GM12892 (cell line): ENCODE measurements at places on chromosomes 11 and 22.

DNA sequence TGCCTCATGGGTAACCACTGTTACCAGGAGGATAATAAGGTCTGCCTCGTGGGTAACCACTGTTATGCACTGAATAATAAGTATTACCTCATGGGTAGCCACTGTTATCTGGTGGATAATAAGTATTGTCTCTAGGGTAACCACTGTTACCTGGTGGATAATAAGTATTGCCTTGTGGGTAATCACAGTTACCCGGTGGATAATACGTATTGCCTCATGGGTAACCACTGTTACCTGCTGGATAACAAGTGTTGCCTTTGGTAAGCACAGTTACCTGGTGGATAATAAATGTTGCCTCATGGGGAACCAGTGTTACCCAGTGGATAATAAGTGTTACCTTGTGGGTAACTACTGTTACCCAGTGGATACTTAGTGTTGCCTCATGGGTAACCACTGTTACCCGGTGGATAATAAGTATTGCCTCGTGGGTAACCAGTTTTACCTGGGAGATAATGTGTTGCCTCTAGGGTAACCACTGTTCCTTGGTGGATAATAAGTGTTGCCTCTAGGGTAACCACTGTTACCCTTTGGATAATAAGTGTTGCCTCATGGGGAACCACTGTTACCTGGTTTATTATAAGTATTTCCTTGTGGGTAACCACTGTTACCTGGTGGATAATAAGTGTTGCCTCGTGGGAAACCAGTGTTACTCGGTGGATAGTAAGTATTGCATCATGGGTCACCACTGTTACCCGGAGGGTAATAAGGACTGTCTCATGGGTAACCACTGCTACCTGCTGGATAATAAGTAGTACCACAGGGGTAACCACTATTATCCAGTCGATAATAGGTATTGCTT, 10.6 kb upstream of the NXPE4 start:
- no peak for DNase-seq

GRCh38 chr11:115920841-115921480, 416.7 kb upstream of the CADM1 start:
- no peak for DNase-seq

DNA sequence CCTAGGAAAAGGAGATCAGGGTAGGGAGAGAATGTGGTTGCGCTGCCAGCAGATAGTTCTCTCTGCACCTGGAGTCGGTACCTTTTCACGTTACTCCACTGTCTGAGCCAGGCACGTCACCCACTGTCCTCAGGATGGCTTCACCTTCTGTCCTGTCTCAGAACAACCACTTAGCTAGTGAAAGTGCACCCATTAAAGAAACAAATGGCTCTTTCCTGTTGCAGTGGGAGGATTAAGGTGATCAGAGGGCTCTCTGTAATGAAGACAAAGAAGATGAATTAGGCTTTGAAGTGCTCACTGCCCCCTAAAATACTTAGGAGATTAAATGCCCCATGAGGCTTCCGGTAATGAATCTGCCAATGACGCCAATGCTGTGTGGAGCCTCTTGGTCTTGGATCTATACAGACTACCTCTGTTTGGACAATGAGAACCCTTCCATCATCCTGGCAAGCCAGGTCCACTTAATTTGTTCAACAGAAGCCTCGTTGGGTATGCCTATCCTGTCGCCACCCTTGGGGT, 113.7 kb downstream of the INSC start:
- DNase-seq = no peak

DNA sequence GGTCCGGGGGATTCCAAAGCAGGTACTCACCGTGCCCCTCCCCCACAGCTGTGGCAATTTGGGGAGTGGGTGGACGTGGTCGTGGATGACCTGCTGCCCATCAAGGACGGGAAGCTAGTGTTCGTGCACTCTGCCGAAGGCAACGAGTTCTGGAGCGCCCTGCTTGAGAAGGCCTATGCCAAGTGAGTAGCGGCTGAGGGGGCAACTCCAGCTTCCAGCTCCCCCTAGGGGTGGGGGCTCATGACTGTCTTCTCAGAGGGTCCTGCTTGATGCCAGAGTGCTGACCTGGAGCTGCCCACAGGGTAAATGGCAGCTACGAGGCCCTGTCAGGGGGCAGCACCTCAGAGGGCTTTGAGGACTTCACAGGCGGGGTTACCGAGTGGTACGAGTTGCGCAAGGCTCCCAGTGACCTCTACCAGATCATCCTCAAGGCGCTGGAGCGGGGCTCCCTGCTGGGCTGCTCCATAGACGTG, 4.2 kb downstream of the CAPN1 start:
- no peak for DNase-seq

GRCh38 chr22:31088233-31088986, 7.3 kb downstream of the SMTN start:
- peak; percentile 10 for DNase-seq

GRCh38 chr22:24146194-24146616, 35.1 kb upstream of the SUSD2 start:
- DNase-seq = peak; percentile 53

GRCh38 chr11:119340335-119341221, at the start of gene C1QTNF5:
Gene C1QTNF5 (minus strand): TSS chr11:119340883. CDS start chr11:119340397, 486 bp downstream.
- DNase-seq = no peak

DNA sequence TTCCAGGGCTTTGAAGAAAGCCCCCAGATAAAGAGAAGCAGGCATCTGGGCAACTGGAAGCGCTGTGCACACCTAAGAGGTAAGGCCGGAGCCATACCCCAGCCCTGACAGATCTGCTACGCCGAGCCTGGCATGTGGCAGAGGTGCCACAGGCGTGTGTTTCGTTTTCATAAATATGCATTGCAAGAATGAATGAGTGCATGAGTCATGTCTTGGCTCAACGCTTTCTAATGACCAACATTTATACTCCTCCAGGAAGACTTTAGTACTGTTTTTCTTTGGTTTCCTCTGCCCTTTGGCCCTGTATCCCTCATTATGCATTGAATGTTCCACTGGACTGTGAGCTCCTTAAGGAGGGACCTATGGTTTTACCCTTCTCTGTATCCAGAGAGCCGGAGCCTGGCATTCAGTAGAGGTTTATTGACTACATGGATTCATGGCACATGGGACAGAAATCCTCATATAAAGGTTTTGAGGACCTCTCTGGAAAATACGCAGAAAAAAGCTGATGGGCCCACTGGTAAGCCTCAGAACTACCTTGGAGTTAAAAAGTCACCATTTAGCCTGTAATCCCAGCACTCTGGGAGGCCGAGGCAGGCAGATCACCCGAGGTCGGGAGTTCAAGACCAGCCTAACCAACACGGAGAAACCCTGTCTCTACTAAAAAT, 38.9 kb upstream of the CSNK2A3 start:
- no peak for DNase-seq

DNA sequence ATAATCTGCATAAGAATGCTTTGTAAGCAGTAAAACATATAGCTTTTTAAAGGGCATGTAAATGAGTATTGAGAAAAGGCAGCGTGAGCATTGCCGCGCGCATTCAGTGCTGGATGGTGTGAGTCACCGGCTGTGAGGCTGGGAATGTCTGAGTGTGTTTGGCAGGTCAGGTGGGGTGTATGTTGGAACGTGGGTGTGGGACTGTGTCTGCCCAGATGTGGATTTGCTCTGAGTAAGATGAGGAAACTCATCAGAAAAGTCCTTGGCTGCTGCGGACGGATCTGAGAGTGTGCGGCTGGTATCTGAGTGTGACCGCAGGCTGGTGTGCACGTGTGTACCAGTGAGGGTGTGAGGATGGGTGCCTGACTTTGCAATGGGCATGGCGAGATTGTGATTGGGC, 66.2 kb upstream of the NECTIN1 start:
- no peak for DNase-seq
